ENCODE measurements at places on chromosomes 3 and 15.

DNA sequence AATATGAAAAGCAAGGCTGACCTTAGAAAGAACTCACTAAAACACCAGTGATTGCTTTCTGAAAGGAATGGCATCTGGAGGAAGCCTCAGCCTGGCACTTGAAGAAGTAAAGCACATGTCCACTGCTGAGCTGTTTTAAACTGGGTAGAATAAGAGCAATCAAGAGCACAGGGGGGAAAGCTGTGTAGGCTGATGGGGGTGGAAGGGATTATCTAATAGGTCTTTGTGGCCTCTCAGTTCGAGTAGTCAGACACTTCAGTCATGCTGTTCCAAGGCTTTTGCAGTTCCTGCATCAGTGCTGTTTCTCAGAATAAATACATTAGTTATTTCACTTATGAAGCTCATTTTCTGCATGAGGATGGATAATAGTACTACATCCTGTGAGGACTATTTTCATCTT is 22.6 kb downstream of the CCDC191 start:
- no peak for DNase-seq

GRCh38 chr3:139204728-139205127 is 139.1 kb upstream of the MRPS22 start:
- no peak for DNase-seq

DNA sequence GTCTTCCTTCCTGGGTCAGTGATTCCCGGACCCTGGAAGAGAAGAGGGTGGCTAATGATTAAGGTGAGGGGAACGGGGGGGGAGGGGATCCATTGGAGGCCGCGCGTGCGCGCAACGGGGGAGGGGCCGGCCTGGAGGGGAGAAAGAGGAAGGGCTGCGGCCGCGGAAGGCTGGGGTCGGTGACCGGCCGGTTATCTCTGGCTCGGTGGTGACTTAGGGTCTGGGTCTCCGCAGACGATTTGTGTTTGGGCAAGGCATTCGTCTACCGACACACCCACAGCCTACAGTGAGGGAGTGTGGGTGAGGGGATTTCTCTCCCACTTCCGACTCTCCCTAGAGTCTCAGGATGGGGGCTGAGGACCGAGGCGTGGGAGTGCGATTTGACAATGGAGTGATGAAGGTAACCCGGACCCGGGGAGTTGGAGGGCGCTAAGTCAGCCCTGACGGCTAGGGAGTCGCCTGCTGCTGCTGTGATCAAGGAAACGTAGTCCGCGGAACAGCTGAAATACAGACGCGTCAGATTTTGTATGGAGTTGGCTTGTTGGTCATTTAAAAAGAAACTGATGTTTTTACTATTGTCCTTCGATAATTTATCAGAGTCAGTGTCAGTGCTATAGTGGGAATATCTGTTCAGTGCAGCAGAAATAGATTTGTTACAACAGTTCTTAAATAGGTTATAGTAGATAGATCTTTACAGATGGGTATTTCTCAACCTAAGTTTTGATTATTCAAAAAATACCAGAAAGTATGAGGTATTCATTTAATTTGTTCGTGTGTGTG is 733 bp downstream of the RNF111 start:
- peak; percentile 57 for DNase-seq

- DNase-seq, result no peak
Observed at GRCh38 chr3:23164746-23165145, 38.4 kb upstream of the UBE2E2 start.

GRCh38 chr3:143035466-143036211 is 34.3 kb downstream of the U2SURP start:
- DNase-seq, result no peak

DNA sequence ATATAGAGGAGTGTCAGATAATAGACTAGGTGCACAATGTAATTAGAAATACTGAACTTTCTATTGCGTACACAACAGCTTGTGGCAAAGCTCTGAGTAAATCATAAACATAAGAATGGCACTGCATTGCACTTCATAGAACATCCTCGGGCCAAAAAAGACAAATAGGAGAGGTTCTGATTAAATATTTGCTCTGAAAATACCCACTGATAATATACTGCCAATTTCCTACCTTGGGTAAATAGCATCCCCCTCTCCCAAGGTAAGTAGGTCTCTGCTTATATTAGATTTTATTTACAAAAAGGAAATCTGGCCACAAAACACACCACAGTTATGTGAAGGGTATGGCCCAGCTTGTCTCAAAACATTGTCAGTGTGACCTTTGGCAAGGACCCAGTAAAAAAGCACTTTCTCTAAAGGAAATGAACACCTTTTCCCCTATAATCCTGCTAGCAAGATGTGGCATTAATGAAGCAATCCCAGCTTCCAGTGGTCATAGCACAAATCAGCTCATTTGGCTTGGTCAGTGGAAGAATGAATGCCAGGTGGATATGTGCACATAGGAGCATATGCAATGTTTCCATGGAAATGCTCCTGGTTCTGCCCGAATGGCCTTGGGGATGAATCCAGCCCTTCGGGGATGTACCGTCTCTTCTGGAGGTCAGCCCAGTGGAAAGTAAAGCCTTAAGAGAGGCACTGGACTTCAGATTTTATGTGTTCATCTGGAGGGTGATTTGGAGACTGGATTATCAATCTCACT is 315.9 kb downstream of the LSAMP start:
- no peak for DNase-seq

DNA sequence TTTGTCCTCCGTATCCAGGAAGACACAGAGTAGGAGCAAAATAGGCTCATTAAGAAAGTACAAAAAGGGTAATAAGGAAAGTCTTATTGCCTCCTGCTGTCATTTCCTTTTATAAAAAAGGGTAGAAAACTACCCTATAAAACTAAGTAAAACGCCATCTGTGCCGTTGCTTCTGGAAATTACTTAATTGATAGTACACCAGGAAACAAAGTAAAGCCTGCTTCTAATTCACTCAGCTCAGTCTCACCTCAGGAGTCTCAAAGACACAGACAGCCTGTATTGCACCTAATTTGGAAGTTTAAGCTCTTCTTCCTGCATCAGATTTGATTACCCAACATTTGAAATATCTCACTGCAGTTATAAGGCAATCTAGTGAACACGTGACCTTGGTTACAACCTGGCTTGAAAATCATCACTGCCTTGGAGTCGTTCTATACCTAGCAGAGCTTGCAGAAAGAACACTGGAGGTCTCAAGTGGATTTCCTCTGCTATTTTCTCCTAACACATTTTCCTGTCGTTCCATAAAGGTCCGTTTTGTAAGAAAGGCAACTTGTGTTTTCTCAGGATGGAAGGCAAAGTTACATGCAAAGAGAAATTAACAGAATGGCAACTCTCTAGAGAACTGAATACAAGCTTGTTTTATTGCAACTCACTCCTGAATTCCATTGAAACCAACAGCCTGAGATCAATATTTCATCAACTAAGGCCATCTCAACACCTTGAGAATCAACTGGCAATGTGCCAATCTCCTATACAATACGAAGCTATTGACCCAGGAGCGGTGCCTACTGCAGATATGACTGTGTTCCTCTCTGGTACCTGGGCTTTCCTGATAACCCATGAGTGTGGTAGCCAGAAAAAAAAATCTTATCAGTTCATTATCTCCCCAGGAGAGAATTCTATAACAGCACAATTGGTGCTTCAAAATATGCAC is 203.3 kb upstream of the LMCD1 start:
- no peak for DNase-seq

- DNase-seq, result no peak
Observed at GRCh38 chr3:105866656-105867653, 1.9 kb downstream of the CBLB start.

GRCh38 chr3:51792206-51792605 is 13.2 kb upstream of the IQCF6 start:
- DNase-seq, result no peak

GRCh38 chr3:154115332-154115731 is 5.9 kb upstream of the ARHGEF26 start:
- DNase-seq, result no peak

DNA sequence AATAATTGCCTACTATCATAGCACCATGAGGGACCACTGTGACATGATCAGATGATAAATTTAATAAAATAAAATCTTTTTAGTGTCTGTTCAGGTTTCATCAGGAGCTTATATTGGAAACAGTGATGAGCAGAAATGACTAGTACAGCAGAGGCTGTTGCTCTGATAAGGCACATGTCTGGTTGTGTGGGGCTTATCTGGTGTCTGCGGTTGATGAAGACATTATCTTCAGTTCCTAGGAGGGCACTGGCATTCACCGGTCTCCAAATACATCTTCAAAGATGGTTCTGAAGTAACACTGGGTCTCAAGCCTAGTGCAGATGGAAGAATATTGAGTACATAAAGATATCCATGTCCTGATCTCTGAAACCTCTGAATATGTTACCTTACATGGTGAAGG is 125.3 kb downstream of the SUCNR1 start:
- DNase-seq, result no peak

DNA sequence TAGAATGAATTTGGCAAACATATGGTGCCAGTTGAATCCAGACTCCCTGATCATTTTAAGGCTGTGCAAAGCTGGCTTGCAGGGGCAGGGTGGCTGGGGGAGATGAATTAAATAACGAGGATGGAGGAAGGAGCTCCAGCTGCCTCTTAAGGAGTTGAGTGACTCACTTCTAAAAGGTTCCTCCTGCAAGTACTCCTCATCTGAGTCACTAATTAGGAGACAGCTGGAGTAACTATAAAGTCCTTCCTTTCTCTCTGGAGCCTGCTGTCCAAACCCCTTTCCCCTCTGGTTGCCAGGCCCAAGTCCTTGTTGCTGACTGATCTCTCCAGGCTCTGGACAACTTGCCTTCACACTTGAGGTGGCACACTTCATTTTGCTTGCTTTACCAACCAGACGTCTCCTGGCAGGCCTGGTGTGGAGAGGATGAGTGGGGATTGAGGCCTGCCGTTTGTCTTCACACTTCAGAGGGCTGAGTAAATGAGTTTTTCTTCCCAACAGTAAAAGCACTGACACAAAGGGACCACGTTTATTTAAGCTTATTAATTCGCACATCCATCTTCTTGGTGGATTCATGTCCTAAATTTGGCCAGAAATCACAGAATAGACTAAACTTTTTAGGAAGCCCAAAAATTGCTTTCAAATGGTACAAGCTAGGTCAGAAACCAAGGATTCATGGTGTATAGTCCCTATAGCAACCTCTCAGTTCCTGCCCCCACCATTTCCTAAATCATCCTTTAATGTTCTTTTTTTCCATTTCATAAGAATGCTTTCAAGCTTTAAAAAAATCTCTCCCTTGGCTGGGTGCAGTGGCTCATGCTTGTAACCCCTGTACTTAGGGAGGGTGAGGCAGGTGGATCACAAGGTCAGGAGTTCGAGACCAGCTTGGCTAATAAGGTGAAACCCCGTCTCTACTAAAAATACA is 90.5 kb upstream of the MYRIP start:
- DNase-seq, result no peak

DNA sequence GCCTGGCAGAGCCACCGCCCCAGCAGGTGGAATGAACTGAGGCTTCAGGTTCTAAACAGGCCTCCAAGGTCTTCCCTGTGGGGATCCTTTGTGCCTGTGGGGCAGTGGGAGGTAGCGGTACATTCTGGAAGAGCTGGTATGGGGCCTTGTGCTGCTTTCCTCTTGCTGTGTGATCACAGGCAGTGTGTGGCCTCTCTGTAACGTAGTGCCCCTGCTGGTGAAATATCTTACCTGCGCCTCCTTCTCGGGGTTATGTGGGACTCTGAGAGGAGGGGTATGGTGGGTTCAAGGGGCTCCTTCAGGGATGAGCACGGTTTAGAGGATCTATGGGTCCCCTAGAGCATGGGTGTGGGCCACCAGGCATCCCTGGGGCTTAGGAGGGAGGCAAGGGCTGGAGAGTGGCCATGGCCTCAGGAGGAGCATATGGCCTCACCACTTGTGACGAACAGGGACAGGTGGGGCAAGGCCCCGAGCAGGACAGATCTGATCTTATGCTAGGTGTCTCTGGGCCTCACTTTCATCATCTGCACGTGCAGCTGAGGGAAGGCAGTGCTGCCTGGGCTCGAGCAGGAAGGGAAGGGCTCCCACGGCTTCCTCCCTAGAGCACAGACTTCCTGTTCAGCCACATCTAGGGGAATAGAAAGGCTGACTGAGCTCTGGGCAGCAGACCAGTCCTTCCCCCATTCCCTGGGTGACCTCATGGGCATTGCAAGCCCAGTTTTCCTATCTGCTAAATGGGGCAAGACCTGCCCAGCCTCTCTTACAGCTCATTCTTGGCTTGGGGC is 1.9 kb upstream of the ALS2CL start:
- DNase-seq, result peak; percentile 69

DNA sequence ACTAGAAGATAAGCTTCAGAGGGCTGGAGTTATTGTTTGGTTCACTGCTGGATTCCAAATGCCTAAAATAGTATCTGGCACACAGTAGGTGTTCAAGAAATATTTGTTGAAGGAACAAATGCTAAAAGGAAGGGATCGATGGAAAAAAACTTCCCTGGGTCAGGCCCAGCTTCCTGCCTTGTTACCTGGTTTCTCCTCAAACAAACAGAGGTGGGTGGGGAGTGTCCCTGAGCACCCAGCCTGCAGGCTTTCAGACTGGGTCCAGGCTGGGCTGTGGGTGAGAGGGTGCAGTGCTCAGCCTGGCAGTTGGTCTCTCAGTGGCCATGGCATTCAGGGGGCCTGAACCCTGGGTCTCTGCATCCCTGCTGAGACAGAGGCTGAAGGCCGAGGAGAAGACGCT is 14.4 kb upstream of the STRA6 start:
- DNase-seq, result no peak

GRCh38 chr3:138861798-138862197 is 27.1 kb upstream of the PIK3CB start:
- peak; percentile 48 for DNase-seq

All from NCI-H226 (cell line).